NCI-H510A (cell line): ENCODE measurements at places on chromosomes 1 and 21.
A peak's percentile ranks its signal among the peaks of the same experiment; 100 is the strongest.

DNA sequence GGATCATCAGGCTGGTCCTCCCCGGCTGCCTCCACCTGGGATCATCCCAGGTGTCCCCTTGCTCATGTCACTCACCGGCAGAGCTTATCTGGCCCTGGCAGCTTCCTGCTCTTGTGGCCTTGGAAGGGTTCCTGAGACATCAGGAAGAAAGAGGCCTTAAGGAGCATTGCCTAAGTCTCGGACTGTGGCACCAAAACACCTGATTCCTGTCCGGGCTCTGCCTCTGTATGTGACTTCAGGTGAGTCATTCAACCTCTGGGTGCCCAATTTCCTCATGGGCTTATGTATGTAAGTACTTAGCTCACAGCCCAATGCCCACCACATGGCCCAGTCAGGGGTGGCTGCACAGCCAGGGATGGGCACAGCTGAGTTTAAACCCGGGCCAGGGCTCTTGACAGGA, 255.9 kb upstream of the VAMP3 start:
- DNase-seq = no peak

DNA sequence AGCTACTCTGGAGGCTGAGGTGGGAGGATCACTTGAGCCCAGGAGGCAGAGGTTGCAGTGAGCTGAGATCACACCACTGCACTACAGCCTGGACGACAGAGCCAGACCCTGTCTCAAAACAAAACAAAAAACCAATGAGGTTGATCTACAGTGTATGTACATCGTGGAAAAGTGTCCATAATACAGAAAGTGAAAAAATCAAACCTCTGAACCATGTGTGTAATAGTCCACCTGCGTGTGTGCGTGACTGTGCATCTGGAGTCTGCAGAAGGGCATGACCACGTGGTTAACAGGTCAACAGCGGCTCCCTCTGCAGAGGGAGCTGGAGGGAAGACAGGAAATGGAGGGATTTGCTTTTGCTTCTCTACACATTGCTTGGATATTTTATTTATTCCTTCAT, 32.4 kb upstream of the ENO1 start:
- DNase-seq = peak; percentile 80

- DNase-seq = no peak
These were observed 53.2 kb upstream of the RAB3GAP2 start for GRCh38 chr1:220325306-220325995.

- DNase-seq = peak; percentile 45
These were observed 46.1 kb downstream of the PLEKHA6 start for GRCh38 chr1:204313675-204314074.

DNA sequence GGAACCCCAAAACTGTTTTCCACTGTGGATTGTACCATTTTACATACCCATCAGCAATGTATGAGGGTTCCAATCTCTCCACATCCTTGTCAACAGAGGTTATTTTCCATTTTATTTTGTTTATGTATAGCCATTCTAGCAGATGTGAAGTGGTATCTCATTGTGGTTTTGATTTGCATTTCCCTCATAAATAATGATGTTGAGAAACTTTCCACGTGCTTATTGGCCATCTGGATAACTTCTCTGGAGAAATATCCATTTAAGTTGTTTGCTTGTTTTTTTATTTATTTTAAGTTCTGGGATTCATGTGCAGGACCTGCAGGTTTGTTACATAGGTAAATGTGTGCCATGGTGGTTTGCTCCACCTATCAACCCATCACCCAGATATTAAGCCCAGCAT, 280.2 kb upstream of the USP25 start:
- DNase-seq = no peak

- DNase-seq = no peak
These were observed 42.4 kb downstream of the PLPPR4 start for GRCh38 chr1:99306644-99307043.

GRCh38 chr1:207901041-207901653, 9.8 kb downstream of the CD34 start:
- no peak for DNase-seq

DNA sequence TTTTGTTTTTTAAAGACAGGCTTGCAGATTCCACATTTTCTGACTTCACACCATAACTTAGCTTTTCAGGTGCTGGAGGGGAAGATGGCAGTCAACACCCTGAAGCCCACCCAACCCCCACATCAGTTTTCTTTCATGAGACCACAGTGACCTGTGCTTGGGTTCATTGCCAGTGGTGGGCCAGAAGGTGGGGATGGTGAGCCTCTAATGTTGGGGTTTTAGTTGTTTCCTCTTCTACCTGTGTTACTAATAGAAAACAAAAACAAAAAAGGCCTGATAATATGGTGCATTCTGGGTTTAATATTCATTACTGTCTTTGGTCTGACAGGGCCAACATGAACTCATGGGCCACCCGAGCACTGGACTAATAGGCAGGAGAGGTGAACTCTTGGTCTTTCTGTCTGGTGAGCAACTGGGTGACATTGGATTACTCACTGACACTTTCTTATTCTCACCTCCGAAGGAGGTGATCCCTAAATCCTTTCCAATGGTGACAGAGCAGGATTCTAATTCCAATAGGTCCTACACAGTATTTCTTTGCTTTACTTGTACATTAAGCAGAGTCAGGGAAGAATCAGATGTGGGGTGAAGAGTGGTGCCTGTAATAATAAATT, 132.8 kb downstream of the CLIC6 start:
- DNase-seq = no peak

DNA sequence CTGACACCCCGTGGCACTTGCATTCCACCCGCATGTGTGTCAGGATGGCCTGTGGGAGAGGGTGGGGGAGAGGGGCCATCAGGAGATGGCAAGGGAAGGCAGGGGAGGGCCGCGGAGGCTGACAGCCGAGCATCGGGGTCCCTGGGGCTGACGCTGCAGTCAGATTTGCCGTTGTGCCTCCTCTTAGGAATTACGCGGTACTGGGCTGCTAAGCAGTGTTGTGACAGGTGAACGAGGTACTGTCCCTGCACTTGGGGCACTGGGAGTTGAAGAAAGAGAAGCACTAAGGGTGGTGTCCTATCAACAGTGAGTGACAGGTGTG, 22.5 kb downstream of the WNT4 start:
- no peak for DNase-seq

GRCh38 chr1:95029532-95029931, 43.2 kb downstream of the ALG14 start:
- DNase-seq = no peak

GRCh38 chr1:244969355-244970235, 105.3 kb upstream of the HNRNPU start:
- DNase-seq = peak; percentile 50

DNA sequence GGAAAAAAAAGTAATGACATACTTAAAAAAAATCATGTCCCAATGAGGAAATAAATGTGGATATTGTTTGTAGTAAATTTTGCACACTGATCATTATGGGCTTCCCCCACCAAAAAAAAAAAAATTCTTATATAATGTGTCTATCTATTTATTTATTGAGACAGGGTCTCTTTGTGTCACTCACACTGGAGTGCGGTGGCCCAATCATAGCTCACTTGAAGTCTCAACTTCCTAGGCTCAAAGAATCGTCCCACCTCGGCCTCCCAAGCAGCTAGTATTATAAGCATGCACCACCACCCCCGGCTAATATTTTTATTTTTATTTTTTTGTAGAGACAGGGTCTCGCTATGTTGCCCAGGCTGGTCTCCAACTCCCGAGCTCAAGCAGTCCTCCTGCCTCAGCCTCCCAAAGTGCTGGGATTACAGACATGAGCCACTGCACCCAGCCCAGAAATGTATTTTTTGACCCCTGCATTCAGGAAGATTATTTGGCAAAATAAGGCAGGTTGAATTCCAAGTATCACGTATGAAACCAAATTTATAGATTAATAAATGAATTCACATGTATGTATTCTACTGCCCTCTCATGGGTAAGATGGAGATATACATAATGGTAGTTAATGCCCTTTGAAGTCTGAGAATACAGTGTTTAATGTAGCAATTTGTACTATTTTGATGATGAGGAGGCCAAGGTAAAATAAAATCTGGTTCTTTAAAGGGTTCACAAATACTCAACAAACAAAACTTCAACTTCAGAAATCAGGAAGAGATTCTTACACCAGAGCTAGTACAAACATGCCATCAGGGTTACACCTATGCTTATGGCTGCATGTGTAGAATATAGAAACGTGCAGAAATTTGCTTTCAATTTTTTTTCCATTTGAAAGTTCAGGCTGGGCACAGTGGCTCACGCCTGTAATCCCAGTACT, 1.4 kb upstream of the DENND2C start:
- DNase-seq = no peak

DNA sequence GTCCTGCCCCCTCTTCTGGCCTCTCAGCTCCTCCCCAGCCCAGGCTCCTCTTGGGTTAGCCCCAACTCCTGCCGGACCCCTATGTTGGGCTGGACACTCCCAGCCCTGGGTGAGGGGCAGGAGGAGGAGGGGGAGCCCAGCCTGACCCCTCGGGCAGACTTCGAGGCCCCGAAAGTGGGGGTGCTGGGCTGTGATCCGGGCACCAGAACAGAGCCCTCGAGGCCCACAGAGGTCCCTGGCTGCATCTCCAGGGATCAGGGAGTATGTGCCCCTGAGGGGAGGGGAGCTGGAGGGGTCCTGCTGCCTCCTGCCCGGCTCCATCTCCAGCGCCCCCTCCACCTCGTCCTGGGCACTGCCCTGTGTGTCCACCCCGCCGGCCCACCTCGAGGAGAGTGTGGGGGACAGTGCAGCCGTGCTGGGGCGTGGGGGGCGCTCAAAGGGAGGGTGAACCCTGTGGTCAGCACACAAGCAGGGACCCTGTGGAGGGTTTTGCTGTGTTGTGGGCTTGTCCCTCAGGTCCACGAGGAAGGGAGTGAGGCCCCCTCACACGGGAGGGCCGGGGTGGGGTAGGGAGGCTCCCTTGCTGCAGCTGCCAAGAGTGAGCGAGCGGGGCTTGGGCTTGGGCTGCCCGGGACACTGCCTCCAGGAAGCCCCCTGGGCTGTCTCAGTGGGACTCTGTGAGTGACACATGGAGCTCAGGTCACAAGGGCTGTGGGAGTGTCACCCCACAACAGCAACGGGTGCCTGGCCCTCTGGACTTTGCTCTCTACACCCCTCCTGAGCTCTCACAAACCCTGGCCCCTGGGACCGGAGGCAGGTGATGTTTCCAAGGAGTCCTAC, 54.4 kb downstream of the COL18A1 start:
- DNase-seq = no peak

GRCh38 chr1:27132624-27133023, 22.3 kb downstream of the SLC9A1 start:
- DNase-seq = no peak

DNA sequence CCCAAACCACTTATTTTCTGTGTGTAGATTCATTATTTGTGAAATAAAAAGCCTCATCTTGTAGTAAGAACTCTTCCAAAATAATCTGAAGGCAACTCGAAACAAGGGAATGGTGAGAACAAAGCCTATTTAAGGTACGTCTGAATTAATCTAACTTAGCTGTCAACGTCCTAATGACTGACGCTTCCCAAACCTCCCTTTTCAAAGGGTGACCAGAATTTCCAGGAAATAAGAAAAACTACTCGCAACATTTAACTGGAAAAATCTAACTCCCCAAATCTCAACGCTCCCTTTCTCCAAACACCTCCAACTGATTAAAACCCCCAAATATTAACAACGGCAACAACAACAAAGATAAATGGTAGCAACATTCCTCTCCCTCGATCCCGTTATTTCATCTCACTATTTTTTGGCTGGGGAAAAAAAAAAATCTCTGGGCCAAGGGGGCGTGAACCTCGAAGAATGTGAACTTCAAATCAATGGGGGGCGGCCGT, 693 bp downstream of the SRSF10 start:
- no peak for DNase-seq

DNA sequence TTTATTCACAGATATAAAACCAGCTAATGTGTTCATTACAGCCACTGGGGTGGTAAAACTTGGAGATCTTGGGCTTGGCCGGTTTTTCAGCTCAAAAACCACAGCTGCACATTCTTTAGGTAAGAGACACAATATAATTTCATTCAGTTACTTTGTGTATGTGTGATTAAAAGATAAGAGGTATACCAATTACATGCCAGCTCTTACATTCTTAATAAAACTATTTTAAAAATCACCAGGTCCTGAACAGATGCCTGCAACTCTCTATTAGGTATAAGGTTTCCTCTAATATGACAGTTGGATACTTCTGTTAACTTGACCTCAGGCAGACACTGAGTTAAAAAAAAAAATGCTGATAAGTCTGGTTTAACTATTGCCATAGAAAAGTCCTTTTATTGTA, 122.1 kb downstream of the NEK7 start:
- no peak for DNase-seq

DNA sequence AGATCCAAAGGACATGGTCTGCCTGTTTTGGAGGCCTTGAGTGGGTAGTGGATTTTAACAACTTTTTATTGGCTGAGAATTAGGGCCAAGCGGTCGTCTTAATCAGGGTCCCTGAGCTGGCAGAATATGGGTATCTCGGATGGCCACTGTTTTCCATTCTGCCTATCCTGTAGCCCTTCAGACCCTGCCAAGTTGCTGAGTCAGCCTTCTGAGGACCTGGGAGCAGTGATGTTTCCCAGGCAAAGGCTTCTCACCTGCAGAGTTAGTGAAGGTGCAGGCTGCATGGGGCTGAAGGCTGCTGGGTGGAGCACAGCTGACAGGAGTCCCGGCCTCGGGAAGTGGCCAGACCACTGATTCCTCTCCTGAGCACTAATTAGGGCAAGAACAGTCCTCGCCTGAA, 11.4 kb downstream of the RASSF5 start:
- no peak for DNase-seq

DNA sequence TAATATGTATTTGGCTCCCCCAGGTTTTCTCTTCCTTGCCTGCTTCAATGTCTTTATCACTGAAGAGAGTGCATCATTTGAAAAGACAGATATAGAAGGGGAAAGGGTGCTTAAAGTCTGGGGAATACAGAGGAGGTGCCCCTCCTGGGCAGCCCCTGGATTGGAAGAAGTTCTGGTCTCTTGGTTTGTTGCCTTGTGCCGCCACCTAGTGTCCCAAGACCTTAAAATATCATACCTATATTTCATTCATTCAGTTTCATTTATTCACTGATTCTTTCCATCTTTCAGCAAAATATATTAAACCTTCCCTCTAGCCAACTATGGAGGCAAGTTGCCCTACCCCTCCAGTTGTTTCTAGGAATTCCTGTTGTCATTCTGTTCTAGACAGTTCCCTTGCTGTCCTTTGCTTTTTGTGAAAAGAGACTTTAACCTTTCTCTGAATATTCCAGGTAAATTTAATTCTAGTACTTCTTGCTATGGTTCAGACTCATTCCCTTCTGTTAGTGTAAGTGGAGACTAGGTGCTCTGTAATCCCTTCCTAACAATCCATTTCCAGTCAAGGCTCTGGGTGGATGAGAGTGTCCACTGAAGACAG, 56.1 kb downstream of the MEF2D start:
- DNase-seq = no peak

- no peak for DNase-seq
These were observed 8.3 kb upstream of the FASLG start for GRCh38 chr1:172650474-172651193.

DNA sequence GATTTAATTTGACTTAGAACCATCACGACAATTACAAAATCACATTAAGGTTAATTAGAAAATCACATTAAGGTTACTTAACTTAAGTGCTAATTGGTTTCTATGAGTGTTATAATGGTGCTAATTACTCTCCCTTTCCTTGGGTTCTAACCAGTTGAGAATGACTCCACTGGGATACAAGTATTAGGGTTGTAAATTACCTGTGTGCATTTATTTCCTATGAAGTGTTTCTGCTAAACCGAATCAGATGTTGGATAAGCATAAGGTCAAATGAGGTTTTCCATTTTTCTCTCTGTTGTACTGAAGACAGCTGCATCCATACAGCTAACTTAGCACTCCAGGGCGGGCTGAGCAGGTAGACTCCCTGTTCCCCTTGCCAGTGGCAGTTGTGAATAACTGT, 610.3 kb upstream of the TMPRSS15 start:
- DNase-seq = no peak
